Activated naive CD4-positive, alpha-beta T cell treated with anti-CD3 and anti-CD28 coated beads for 36 hours (primary cell): ENCODE measurements at places on chromosomes 16 and 17.

GRCh38 chr16:87801679-87802259, 36.0 kb upstream of the KLHDC4 start:
- no peak for DNase-seq

DNA sequence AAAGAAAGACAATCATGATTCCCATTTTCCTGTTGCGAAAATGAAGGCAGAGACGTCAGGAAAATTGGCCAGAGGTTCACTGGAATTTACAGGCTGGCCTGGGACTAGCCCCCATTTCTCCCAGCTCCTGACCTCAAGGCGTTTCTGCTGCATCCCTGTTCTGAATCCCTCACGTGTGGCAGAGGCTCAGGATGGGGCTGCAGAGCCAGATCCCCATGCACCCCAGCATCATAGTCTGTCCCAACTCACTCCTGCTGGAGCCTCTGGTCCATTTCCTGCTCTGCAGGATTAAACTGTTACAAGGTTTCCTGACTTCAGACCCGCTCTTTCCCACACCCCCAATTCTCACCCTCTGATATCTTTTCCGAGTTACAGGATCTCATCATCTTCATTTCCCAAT, 2.9 kb downstream of the GPRC5B start:
- no peak for DNase-seq

- no peak for DNase-seq
These were observed 15.7 kb upstream of the WFDC1 start for GRCh38 chr16:84278968-84279367.

- DNase-seq: peak; percentile 68
These were observed 24.0 kb upstream of the VPS4A start for GRCh38 chr16:69286941-69287713.

DNA sequence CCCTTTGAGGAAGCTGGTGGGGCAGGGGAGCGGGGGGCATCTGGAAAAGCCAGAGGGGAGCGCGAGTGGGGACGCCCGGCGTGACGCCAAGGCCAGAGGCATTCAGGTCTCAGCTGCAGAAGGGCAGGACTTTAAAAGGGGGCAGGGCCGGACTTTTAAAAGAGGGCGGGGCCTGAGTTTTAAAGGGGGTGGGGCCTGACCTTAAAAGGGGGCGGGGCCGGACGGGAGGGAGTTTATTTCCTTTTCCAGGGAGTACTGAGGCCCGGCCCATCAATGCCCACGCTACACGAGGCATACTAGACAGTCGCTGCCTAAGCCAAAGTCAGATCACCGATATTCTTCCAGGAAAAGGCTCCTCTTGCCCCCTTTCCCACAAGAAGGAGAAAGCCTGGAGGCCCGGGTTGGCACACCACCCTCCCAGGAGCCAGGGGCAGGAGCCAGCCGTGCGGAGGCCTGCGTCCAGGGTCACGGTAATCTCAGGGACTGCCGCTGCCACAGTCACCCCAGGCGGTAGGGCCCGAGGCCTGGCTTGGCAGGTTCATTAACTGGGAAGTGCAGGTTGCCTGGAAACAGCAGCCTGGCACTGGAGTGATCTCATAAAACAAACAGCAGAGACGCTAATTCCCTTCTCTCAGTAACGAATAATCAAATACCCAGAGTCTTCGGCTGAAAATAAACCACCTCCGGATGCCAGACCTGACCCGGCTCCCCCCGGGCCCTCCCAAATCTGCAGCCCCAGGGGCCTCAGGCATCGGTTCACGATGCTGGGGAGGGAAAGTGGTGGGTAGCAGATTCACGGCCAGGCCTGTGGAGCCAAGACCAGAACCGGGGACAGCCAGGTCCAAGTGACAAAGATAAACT, 90.7 kb downstream of the TIMM22 start:
- DNase-seq: no peak

DNA sequence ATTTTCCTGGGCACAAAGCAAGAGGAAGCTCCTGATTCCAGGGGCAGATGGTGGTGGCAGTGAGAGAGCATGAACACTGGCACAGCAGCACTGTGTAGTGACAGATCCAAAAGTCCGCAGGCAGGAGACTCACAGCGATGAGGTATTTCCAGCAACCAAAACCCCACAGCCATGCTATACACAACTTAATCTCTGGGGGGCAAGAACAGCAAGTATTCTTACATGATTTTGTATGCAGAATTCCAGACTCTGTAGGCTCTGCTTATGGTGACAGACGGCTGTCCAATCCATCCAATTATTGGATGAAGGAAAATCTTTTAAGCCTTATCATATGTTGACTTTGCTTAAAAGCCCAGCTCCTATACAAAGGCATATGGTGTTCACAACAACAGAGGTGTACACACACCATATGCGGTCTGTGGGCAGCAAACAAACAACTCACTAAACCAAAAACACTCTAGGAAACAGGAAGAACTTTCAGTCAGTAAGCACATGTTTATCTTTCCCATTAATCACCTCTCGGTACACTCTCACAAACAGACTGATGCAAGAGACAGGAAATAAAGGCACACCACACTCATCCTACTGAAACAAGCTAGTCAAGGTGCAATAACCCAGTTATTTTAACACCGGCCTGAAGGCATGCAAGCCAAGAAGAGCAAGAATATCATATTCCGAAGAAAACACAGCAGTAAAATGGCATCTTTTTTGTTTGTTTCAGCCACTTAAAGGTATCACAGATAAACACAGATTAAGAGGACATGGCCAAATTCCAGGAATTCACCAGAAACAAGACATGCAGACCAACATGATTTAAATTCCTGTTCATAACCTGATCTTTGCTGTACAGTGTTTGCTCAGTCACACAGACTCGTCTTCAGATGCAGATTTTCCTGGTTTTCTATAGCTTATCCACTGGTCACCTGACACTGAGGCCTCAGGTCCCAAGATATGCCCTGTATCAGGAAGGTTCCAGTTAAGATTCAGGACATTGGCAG, 47.8 kb downstream of the ERN1 start:
- DNase-seq: peak; percentile 65

DNA sequence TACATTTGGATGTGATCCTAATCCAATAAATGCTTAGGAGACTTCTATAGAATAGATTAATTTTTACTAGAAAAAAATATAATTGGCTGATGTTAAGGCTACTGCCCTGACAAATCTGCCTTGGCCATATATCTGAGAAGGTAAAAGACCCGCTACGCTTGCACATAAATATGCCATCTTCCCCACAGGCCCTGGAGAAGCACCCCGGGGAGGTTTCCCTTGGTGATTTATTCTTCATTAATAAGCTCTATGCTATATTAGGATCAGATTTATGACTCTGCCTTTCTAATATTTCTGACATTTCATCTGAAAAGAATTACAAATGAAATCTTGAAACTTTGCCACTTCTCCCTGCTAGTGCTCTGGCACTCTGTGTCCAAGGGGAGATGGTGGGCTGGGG, 27.4 kb upstream of the MEOX1 start:
- DNase-seq: no peak

- DNase-seq: no peak
These were observed 1.1 kb downstream of the VASN start for GRCh38 chr16:4372578-4373355.

DNA sequence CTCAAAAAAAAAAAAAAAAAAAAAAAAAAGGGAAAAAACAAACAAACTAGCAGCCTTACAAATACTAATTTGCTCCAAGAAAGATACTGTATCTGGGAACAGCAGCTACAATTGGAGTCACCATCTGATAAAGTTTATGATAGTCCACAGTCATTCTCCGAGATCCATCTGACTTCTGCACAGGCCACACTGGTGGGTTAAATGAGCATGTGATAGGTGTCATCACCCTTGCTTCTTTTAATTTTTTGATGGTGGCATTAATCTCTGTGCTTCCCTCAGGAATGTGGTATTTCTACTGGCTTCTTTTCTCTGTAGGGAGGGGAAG, 49.6 kb downstream of the BCL7C start:
- DNase-seq: no peak

- DNase-seq: no peak
These were observed 46.1 kb upstream of the KCNJ2 start for GRCh38 chr17:70123193-70123592.

DNA sequence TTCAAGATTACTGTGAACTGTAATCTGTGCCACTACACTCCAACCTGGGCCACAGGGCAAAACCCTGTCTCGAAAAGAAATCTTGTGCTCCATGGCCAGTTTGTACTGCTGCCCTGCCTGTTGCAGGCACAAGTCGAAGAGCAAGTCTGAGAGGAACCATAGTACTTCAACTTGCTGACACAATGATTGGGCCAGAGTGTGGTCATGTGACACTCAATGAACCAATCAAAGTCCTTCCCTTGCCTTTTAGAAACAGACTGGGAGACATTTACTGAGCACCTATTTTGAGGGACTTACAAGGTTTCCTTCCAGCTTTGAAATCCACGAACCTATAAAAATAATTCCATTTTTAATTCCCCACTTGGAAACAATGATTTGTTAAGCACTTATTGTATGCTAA, 39.8 kb upstream of the TMC5 start:
- DNase-seq: no peak

DNA sequence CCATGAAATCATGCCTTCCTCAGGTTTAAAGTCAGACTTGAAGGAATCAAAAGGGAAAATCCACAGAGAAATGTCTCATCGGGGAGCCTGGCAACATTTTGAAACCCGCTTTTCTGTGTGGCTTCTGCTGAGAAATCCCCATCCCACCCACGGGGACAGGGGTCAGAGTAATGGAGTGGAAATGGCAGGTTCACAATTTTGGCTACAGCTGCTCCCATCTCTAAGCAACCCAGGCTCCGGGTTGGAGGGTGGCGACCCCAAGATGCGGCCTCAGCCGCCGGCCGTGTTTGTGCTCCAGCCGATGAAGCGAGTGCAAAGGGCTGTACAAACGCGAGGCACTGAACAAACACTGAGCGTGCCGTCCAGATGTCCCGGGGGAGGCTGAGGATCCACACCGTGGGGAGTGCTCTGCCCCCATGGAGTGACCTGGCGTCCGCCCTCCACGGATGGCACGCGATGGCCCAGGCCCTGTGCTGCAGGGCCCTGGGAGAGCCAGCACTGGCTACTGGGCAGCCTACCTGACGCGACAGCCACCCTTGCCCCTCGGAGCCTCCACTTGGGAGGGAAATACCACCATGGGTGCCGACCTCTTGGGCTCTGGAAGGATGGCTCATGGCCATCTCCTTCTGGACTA, 22.2 kb downstream of the SLC43A2 start:
- no peak for DNase-seq
